Cortex of kidney (tissue), 1 donor: ENCODE measurements at places on chromosomes 1 and 21.

DNA sequence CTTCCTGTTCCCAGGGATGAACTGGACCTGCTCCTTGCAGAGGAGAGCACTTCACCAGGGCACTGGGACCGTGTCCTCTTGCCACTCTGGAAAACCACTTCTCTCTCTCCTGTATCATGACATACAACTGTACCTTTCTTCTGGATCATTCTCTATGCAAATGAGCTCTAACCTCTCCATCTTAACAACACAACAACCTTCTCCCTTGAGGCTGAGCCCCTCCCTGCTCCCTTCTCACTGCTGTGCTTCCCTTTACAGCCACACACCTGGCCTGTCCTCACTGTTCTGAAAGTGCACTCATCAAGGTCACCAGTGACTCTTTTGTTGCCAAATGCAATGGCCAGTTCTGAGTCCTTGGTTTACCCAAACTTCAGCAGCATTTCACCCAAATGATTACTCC is 54.5 kb upstream of the MRPS6 start:
- no peak for DNase-seq

DNA sequence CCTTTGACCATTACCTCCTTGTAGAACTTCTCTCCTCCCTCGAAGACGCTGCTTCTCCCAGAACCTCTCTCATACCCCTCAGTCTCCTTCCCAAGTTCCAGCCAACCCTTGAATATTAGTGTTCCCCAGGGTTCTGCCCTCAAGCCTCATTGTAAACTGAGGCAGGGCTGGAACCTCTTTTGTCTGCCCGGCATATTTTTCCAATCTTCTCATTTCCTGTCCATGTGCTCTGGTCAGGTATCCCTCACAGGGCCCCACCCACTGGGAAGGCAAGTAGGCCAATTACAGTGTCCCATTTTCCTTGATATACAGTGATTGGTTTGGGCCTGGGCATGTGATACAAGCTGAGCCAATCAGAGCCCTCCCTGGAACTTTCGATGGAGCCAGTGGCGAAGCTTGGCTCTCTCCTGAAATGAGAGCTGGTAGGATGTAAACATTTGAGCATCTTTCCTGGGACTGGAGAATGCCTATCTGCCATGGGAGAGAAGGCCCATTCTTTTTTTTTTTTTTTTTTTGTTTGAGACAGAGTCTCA is 57.1 kb upstream of the ID3 start:
- no peak for DNase-seq

DNA sequence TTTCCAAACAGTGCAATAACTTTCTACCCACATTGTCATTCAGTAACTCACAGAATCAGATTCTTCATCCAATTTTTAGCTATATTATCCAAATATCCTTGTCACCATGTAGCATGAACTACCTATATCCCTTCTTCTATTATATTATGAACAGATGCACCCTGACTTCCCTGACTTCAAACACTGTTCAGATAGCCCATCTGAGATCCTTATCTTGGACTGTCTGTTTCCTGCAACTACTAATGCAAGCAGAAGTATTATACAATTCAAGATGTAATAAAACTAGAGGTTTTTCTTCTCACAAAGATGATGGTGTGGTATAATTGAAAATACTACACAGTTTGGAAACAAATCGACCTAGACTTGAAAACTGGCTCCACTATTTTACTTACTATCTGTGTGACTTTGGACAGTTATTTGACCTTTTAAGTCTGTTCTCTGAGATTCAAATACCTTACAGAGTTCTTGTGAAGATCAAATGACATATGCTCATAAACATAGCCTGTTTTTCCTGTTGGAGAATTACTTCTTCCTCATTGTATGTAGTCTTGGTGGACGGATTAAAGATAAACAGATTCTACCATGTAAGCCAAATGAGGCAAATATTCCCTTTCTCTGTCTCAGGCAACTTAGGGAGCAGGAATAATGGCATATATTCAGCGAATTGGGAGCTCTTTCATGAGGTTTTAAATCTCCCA is 407.9 kb upstream of the ZRANB2 start:
- DNase-seq: no peak

GRCh38 chr1:99994496-99994895 is 24.7 kb downstream of the SLC35A3 start:
- no peak for DNase-seq

DNA sequence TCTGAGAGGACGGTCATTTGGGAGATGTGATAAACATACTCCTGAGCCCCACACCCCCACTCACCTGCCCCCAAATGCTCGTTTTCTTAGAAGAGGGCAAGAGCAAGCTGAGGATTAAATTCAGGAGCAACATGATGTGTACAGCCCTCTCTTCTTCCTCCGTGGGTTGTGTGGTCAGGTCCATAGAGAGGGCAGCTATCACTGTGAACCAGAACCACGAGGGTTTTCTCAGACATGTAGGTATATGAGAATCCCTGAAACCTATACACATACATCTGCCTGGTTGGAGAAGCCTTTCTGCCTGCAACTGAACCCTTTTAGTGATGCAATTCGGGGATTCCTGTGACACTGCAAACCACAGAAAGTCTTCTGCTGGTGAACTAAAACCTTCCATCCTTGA is 38.9 kb downstream of the PGM1 start:
- DNase-seq: no peak

DNA sequence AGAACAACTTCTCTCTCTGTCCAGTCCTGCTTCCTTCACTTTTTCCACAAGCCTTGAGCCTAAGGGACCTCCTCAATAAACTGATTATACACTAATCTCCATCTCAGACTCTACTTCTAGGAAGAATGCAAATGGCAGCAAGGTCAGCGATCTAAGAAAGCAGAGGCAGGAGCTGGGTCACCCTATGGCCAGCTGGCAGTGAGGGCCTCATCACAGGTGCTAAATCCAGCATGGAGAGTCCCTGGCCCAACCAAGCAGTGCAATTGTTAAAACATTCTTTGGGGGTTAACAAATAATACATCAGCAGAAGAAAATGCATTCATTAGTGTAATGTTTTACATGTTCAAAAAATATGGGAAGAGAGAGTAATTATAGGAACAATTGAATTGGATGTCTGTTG is 416.0 kb downstream of the SIPA1L2 start:
- no peak for DNase-seq

- DNase-seq: no peak
Measured at GRCh38 chr1:52234708-52235107, 92.8 kb downstream of the ZFYVE9 start.

DNA sequence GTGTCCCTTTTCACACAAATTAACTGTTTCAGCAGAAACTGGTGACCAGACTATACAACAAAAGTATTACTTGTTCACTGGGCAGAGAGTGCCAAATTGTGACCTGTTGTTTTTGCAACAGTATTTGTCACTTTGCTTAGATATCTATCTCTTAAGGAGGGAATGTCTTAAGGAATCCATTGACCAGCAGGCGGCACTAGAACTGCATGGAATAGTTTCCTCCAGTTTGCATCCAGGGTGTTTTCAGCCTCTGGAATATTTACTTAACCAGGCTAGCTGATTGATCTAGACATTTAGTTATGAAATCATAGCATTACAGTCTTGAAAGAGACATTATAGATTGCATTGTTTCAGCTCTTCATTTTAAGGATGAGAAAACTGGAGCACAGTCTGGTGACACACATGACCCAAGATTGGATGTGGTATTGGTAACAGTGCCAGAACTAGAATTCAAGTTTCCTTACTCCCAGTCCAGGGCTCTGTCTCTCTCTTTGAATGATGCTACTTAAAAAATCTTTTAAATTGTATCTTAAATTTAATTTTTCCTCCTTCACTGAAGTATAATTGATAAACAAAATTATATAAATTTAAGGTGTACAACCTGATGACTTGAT is 16.9 kb downstream of the RPTN start:
- DNase-seq: no peak

DNA sequence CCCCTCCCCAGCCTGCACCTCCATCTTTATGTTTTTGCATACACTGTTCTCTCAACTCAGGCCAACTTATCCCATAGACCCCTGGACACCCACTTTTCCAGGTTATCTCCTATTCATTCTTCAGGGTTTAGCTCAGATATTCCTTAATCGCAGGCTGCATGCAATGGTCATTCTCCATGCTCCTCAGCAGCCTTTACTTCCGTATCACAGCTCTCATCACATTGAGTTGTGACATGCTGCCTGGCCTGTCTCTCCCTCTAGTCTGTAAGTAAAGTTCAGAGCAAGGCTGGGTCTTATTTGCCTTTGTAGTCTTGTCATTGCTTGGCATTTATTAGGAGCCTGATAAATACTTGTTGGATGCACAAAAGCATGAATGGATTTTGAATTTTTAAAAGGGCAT is 6.9 kb downstream of the DNAJC6 start:
- DNase-seq: no peak

DNA sequence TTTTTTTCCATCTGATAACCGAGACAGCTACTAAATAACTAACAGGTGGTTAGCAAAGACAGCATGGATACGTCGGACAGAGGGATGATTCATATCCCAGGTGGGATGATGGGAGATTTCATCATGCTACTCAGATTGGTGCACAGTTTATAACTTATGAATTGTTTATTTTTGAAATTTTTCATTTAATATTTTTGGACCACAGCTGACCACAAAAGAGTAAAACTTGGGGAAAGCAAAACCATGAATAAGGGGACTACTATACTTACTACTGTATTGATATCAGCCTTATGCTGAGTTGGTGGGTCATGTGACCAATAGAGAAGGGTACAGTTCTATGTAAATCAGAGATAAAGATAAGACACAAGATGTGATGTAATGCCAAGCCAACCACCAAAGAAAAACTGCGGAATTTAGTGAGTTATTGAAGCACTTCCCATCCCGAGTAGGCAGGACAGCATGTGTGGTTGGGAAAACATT is 248.1 kb upstream of the C1orf105 start:
- DNase-seq: no peak

GRCh38 chr1:36654586-36654985 is 171.9 kb upstream of the CSF3R start:
- no peak for DNase-seq

- DNase-seq: no peak
Measured at GRCh38 chr1:242196914-242197313, 198.0 kb upstream of the MAP1LC3C start.

- no peak for DNase-seq
Measured at GRCh38 chr1:24888061-24888970, 41.8 kb downstream of the RUNX3 start.

DNA sequence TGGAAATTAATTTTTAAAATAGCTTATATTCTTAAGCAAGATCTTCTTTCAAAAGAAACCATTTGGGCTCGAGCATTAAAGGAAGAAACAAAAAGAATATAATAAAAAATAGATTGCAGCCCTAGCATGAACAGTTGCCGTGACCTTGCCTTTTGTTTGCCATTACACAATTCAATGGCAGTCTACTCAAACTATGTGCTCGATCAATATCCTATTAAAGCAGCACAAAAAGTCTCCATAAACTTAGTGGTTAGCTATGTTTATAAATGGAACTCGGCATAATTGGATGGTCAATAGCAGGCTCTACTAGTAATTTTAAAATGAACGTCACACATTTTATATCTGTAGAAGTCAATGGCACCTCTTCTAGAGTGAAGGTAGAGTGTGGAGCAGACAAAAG is 256.5 kb downstream of the NFIA start:
- no peak for DNase-seq

- no peak for DNase-seq
Measured at GRCh38 chr1:9233241-9233941, 1.2 kb upstream of the H6PD start.

DNA sequence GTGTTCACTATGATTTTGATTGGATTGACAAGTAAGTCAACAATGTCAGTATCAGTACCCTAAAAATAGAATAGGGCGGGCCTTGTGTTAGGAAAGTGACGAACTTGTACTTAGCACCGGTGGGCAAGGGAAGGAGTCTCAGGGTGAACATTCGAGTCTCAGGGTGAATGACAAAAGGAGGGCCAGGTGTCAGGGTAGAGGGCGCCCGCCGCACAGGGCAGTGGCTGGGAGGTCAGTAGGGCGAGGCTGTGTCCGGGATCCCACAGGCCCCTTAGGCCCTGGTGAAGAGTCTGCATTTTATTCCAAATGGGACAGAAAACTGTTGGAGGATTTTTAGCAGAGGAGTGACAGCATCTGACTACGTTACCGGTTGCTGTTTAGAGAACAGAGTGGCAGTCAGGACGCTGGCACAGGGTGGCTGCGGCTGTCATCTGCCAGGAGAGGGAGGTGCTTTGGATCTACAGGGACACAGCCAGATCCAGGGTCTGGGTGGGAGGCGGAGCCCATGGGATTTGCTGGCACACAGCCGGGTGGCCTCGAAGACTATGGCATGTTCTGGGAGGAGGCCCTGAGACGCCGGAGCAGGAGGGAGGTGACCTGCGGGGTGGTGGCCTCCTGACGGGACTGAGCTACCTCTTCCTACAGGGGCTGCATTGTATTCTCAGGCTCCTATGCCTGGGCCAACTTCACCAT is 11.0 kb downstream of the AGTRAP start:
- no peak for DNase-seq

- DNase-seq: no peak
Measured at GRCh38 chr1:55289614-55290013, 74.5 kb upstream of the USP24 start.

GRCh38 chr21:34544032-34544496 is 32.1 kb upstream of the KCNE1 start:
- DNase-seq: no peak

GRCh38 chr1:234670967-234671626 is 61.1 kb upstream of the IRF2BP2 start:
- no peak for DNase-seq

GRCh38 chr1:65266476-65266875 is 42.9 kb upstream of the DNAJC6 start:
- no peak for DNase-seq

DNA sequence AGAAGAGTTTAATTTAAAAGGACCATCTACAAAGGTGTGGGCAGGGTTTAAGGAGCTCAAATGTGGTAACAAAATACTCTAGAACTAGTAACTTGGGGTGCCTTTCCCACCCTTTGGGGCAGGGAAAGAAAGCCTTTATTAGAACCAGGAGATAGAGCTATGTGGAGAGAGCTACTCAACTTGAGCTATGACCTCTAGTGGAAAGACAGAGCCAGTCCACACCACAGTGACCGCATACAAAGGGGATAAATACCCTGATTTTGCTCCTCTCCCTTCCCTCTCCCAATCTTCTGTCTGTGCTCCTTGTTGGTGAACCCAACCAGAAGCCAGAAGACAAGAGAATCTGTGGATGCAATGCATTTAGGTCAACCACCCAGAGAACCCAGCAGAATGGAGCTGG is 54.4 kb upstream of the JAK1 start:
- DNase-seq: no peak

GRCh38 chr1:67679691-67680090 is 5.3 kb upstream of the GADD45A start:
- DNase-seq: no peak

- no peak for DNase-seq
Measured at GRCh38 chr1:231184891-231185290, 23.0 kb downstream of the TRIM67 start.

- no peak for DNase-seq
Measured at GRCh38 chr1:223217781-223218180, 74.7 kb upstream of the TLR5 start.

GRCh38 chr1:238658763-238659162 is 727.6 kb upstream of the CHRM3 start:
- DNase-seq: no peak
